ENCODE measurements at places on chromosomes 4 and X.

DNA sequence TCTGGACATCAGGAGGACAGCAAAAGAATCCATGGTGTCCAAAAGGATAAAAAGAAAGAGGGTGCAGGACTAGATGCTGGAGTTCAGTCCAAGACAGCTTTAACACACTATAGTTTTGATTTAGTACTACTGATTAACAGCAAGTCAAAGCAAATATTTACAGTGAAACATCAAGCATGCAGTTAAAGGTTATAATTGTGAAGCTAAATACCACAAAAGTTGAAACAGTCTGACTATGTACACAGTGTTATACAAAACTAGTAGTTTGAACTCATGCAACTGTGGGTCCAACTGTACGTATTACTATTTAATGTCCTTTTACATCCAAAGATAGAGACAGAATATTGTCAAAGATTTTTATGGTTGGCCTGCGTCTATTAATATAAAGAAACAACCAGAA, 57.6 kb downstream of the CHIC2 start:
- DNase-seq, result no peak

- DNase-seq, result no peak
Observed at GRCh38 chr4:78762529-78762928, 13.6 kb upstream of the BMP2K start.

DNA sequence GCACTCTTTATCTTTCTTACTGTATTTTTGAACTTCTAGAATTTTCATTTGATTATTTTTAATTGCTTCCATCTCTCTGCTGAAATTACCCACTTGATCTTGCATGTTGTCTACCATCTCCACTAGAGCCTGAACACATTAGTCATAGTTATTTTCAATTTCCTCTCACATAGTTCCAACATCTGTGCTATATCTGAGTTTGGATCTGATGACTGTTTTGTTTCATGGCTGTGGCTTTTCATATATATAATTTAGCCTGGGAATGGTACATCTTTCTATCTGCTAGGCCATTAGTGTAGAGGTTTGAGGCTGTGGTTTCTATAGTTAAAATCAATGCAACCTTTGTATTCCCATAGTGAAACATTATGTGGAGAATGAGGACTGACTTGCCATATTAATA, 33.2 kb downstream of the NPY2R start:
- no peak for DNase-seq

- no peak for DNase-seq
Observed at GRCh38 chr4:153468587-153468986, 2.4 kb downstream of the TMEM131L start.

DNA sequence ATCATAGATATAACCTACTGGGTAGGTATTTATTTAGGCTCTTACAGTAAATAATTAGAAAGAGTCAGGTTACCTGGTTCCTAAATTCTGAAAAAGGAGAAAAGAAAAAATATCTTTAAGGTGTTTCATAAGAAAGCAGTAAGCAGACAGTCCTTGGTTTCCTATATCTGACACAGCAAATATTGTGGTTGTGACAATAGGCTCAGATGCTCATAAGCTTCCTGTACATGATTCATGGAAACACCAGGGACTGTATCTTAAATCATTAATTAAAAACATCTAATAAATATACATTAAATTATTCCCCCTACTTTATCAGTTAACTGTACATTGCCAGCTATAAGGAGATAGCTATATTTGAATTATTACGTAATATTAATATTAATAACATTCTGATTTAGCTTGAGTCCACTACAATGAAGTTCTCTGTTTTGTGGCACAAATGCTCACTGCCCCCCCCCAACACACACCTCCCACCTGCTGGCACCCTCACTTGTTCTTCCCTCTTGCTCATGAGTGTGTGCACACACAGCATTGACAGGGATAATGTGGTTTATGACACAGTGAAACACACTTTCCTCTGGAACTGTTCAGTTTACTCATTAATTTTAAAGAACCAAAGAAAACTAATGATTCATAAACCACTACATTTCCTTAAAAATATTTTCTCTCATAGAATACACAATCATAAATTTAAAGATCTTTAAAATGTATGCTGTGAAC, 187.4 kb downstream of the NR3C2 start:
- no peak for DNase-seq

DNA sequence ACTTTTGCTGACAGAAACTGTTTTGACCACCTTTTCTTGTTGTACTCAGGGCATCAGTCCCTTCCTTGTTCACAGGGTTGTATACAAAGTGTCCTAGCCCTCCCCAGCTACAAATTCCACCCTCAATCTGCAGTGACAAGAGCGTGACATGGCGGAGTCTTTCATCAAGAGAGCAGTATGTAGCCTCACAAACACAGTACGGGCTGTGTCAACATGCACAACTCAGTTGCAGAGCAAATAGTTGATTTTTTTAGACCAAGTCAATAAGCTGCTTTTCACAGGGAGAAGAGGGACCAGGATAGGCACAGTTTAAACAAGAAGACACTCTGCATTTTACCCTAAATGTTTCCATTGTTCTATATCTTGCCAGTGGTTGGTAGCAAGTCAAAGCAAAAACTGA, 8.6 kb upstream of the HS6ST2 start:
- no peak for DNase-seq

DNA sequence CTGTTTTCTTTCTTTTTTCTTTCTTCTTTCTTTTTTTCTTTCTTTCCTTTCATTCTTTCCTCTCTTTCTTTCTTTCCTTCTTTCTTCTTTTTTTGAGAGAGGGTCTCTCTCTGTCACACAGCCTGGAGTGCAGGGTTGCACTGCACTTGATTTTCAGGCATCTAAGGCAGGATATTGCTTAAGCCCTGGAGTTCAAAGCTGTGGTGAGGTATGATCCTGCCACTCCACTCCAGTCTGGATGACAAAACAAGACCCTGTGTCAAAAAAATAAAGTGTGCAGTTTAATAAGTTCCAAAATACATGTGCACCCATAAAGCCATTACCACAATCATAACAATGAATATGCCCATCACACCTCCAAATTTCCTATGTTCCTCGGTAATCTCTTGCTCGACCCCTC, 10.6 kb upstream of the ZNF718 start:
- DNase-seq, result no peak

DNA sequence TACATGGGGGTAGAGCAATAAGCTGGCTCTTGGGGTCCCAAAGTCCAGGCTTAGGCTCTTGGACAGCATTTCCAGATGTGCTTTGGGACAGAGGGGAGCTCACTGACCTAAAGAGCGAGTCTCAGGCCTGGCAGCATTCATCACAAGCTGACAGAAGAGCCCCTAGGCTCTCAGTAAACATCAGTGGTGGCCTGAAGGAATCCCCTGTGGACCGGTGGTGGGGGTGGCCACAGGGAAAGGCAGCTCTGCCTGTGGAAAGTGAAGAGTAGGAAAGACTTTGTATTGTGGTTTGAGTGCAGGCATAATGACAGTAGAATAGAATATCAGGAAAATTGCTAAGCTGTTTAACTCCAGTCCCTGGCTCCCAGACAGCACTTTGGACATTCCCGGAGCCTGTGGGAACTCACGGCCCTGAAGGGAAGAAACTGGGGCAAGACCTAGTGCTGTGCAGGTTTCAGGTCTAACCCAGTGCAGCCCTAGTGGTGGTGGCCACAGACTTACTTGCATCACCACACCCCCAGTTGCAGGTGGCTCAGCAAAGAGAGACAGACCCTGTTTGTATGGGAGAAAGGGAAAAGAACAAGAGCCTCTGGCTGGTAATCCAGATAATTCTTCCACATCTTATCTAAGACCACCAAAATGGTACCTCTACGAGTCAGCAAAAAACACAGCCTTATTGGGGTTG, 141.9 kb downstream of the MAB21L2 start:
- no peak for DNase-seq
